ENCODE measurements at places on chromosomes 2 and 18.

GRCh38 chr2:119431976-119432850 lies 559 bp downstream of the TMEM37 start:
- no peak for DNase-seq

- DNase-seq: no peak
These were observed 141.4 kb downstream of the VAPA start for GRCh38 chr18:10055125-10055750.

DNA sequence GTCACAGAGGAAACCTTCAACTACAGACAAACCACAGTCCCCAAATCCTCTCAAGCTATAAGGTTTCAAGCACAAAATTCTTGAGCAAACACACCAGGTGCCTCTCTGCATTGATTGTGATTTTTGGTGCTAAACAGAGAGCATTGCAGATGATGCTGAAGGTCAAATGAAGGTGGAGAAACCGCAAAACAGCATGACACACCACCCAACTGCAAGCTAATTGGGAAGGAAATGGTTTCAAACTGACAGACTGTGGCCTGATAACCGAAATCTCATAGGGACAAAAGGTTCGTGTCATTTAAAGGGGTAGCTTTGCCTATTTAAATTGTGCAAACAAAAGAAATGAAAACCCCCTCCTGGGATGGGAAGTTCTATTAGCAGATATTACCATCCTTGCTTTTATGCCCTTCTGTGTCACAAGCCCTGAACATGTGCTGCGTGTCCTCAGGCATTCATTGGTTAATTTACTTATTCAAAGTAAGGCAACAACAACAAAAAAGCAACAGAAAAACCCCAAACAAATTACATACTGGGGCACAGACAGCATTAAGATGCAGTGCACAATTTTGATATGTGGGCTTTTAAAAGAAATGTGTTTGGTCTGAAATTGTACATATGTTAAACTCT lies 154.9 kb downstream of the AQP4 start:
- no peak for DNase-seq

- no peak for DNase-seq
These were observed 170.6 kb upstream of the NCK2 start for GRCh38 chr2:105573910-105574655.

- no peak for DNase-seq
These were observed 574.6 kb downstream of the SLC4A3 start for GRCh38 chr2:220202066-220202465.
